Activated CD4-positive, alpha-beta T cell treated with anti-CD3 and anti-CD28 coated beads, Interleukin-2, amount 10 ng/mL, durations not matched to agents 7 days and 5 days (primary cell): ENCODE measurements at places on chromosomes 12 and 14. TPM values are rescaled to one million over a fixed set of nuclear protein-coding genes. Genes with fewer than 3 reads are reported as not detected.

Gene DPPA3
- not detected for total RNA-seq

Gene MYF6
- total RNA-seq, result not detected

Gene GNB3
- total RNA-seq, result not detected

Gene FOXM1
- total RNA-seq, result 119 TPM

Gene FGF6
- total RNA-seq, result not detected

Gene LUM
- total RNA-seq, result not detected

Gene SPATA7
- 4.4 TPM for total RNA-seq

Gene SLC5A8
- total RNA-seq, result not detected

Gene RNF212B
- not detected for total RNA-seq

DNA sequence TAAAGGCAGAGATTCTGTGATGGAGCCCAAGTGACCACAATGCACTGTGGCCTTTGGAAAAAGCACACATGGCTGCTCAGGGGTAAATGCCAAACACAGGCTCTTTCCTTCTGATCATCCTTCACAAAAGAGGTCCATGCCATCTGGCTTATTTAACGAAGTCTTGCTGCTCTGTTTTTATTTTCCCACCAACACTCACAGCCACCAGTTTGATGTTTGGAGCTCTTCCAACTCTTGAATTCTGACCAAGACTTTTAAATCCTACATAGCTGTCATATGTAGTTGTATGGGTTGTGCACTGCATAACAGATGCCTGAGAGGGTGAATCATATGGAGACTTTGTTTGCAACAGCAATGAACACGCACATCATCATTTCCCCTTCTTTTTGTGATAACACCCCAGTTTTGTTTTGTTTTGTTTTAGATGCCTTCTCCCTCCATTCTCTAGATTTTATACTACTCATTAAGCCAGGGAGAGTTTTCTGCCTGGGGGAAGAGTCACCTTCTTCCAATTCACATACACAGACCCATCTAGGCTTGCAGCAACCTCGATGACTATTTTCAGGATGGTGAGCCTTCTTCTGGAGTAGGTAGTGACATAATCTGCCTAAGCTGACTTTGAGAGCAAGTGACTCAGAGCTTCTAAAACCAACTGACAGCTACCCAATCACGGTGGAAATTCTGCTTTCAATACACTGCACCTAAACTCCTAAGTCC, 145.2 kb upstream of the WSCD2 start:
- no peak overlapping the region for H3K4me3 ChIP-seq
- H3K27me3 ChIP-seq, result peaks cover 10% of the 10 kb centered on the region
- H3K27ac ChIP-seq, result no peak overlapping the region
- no peaks in the 10 kb centered on the region for H3K4me1 ChIP-seq
- H3K36me3 ChIP-seq, result no peaks in the 10 kb centered on the region

GRCh38 chr14:35205737-35206136, 83.4 kb downstream of the PRORP start:
- H3K36me3 ChIP-seq, result peaks cover 9% of the 10 kb centered on the region
- H3K4me3 ChIP-seq, result no peak overlapping the region
- H3K4me1 ChIP-seq, result peaks cover 33% of the 10 kb centered on the region

GRCh38 chr14:101243587-101244338, 317.5 kb upstream of the DIO3 start:
- no peak for DNase-seq
- H3K27me3 ChIP-seq, result no peaks in the 10 kb centered on the region
- no peaks in the 10 kb centered on the region for H3K4me1 ChIP-seq
- no peaks in the 10 kb centered on the region for H3K36me3 ChIP-seq
- H3K4me3 ChIP-seq, result no peak overlapping the region

DNA sequence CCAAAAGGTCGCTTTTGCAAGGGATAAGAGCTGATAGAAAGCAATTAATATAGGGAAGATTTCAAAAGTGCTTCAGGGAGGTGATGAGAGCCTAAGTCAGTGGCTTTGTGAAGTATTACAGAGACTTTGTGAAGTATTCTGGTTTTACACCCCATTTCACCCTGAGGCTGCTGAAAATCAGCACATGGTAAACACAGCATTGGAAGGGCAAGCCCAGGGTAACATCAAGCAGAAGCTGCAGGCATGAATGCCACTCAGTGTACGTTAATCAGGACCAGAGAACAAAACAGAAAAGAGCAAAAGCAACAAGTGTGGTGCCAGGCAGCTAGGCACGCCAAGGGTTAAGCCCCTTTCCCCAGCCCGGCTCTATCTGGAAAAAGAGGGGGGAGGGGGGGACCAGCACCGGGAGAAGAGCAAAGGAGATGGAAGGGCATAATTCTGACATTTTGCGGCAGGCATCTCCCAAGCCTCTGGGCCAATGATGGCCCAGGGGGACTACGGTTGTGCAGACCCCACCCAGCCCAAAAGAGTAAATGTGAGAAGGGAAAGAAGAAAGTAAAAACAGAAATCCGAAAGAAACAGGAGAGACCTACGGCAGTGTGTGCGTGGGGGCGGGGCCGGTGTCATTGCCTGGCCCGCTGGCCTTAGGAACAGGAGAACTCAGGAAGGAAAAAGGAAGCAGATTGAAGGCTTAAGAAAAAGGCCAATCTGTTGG, 58.9 kb downstream of the DHRS2 start:
- H3K4me3 ChIP-seq, result no peak overlapping the region
- no peaks in the 10 kb centered on the region for H3K4me1 ChIP-seq
- H3K27me3 ChIP-seq, result peaks cover 15% of the 10 kb centered on the region
- H3K36me3 ChIP-seq, result no peaks in the 10 kb centered on the region
- no peak for DNase-seq
- H3K27ac ChIP-seq, result no peak overlapping the region

DNA sequence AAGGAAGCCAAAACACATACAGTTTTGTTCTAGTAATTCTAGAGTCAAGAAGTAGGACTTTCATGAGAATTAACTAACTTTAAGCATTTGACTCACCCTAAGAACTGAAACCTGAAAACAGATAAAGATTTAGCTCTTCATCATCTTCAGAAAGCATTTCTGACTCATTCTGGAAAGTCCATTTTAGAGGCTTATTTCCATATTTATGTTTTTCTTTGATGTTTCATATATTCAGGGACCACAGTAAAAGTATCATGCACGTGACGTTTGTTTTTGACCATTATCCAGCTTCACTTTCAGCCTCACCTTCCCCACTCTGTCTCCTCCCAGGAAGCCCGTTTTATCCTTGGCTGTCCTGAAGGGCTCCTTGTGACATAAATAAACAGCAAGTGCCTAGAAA, 79.2 kb downstream of the MDGA2 start:
- no peaks in the 10 kb centered on the region for H3K36me3 ChIP-seq
- no peak overlapping the region for H3K27ac ChIP-seq
- no peak overlapping the region for H3K4me3 ChIP-seq
- H3K4me1 ChIP-seq, result no peaks in the 10 kb centered on the region
- no peak for DNase-seq

GRCh38 chr12:5589054-5589453, 157.1 kb downstream of the NTF3 start:
- H3K36me3 ChIP-seq, result no peaks in the 10 kb centered on the region
- no peak for DNase-seq
- H3K4me3 ChIP-seq, result no peak overlapping the region
- no peaks in the 10 kb centered on the region for H3K4me1 ChIP-seq

DNA sequence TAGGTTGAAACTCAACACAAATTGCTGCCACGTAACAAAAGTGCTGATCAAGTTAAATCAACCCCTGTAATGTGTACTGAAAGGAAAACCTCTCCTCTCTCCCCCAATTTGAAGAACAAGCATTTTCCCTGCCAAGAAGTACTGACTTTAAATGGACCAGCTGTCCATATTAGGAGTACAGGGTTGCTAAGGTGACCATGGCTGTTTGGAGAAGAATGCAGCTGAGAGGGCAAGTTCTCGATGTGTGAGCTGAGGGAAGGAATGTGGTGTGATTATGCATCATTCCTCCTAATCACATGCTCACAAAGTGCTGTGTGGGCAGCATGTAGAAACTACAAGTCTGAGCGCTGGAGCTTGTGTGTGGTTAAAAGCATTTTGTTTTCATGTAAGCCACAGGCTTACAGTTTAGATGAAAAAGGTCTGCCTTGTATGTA, 50.9 kb upstream of the CCT2 start:
- no peak overlapping the region for H3K4me3 ChIP-seq
- peak; percentile 24 for DNase-seq
- H3K27me3 ChIP-seq, result no peaks in the 10 kb centered on the region
- no peak overlapping the region for H3K27ac ChIP-seq
- peaks cover 15% of the 10 kb centered on the region for H3K4me1 ChIP-seq

- H3K27ac ChIP-seq, result no peak overlapping the region
- DNase-seq, result no peak
- no peaks in the 10 kb centered on the region for H3K27me3 ChIP-seq
- H3K4me3 ChIP-seq, result no peak overlapping the region
- no peaks in the 10 kb centered on the region for H3K36me3 ChIP-seq
Measured at GRCh38 chr12:41795051-41795600, 349.5 kb downstream of the GXYLT1 start.

GRCh38 chr12:45730084-45730347, 510 bp downstream of the ARID2 start:
- H3K36me3 ChIP-seq, result peaks cover 39% of the 10 kb centered on the region
- H3K27ac ChIP-seq, result peak overlapping the region; percentile 99
- peaks cover 18% of the 10 kb centered on the region for H3K4me1 ChIP-seq
- peak overlapping the region; percentile 100 for H3K4me3 ChIP-seq

DNA sequence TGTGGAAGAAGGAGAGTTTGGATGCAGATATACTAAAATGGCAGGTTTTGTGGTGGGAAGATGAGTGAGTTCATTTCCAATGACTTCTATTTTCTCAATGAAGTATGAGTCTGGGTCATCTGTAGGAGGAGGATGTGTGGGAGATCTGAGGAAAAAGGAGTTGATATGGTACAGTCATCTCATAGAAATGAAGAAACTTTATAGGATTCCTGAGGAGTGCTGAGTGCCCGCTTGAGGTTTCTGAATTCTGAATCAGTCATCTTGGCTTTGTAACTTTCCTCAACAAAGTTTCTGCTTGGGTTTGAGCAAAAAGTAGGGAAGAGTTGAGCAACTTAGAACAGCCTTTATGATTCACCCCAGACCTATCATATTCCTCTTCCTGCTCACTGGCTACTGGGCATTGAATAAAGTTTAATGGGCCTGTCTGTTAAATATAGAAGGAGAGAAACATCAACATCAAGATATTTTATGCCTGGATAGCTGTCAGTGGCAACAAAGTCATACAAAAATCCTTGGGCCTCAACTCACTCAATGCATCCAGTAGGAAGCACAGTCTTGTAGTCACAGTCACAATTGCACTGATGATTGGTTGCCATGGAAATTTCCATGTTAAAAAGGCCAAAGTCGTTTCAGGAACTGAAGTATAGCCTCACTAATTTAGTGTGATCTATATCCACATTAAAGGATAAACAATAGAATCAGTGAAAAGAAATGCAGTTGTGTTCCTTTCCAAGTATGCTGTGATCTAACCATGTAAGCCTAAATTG, 284.7 kb downstream of the DUSP6 start:
- no peak overlapping the region for H3K4me3 ChIP-seq
- DNase-seq, result no peak
- H3K27me3 ChIP-seq, result no peaks in the 10 kb centered on the region
- H3K4me1 ChIP-seq, result peaks cover 7% of the 10 kb centered on the region
- H3K27ac ChIP-seq, result no peak overlapping the region
- peaks cover 3% of the 10 kb centered on the region for H3K36me3 ChIP-seq

DNA sequence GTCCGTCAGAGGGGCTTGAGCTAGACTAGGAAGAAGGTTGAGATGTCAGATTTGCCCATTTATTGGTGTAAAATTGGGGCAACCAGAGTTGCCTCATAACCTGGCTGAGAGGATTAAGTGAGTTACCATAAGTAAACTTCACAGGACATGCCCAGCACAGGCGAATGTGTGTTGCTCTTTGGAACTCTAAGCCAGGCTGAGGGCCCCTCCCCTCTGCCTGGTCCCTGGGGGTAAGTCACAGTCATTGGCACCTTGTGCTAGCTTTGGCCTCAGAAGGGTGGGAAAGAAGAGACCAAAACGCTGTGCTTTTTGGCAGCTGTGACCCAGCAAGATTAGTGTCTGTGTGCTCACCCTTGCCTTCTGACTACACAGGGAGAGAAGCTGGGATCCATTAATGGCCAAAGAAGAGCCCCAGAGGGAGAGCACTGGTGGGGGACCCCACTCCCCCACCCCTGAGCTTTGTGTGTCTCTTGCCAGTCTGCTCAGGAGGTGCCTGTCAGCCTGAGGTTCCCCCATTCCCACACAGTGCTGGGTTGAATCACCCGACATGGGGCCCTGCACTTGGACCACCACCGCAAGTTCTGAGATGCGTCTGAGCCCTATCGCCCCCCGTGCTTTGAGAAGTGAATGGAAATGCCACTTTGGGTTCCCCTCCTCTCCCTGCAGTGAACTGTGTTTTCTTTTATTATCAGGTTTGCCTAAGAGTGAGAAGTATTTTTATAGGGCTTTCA, 74.1 kb downstream of the CACNA1C start:
- no peak overlapping the region for H3K4me3 ChIP-seq
- H3K27ac ChIP-seq, result no peak overlapping the region
- H3K4me1 ChIP-seq, result no peaks in the 10 kb centered on the region
- H3K27me3 ChIP-seq, result no peaks in the 10 kb centered on the region
- no peak for DNase-seq

DNA sequence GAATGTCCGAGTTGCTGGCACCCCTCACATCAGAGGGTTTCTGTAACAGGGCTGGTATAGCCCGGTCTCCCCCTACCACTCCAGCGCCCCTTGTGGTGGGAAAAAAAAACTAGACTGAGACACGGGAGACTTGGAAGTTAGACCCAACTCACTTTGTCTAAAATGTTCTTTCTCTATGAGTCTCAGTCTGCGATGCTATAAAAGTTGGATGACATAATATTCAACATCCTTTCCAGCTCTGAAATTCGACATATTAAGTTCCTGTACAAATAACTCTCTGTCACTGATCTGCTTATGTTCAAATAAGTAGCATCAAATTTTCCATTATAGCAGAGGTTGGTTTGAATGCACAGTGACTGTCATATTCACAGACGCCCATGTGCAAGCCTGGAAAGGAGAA, 25.7 kb upstream of the TC2N start:
- no peak for DNase-seq
- H3K27me3 ChIP-seq, result no peaks in the 10 kb centered on the region
- H3K36me3 ChIP-seq, result peaks cover 6% of the 10 kb centered on the region
- H3K4me1 ChIP-seq, result peaks cover 54% of the 10 kb centered on the region
- H3K4me3 ChIP-seq, result no peak overlapping the region
- H3K27ac ChIP-seq, result no peak overlapping the region

DNA sequence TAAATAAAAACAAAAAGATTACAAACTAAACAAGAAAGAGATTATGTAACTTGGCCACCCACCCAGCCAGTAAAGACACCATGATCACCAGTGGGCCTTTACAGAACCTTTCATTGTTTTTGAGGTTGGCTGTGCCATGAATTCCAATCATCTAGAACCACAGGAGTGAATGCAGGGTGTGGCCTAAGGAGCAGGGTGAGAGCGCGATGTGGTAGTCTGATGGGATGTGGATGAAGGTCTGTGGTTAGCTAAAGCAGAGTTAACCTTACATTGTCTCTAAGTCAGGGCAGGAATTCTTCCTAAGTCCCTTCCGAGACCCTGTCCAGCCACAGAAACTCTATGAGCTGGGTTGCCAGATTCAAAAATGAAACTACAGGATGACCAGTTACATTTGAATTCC, 54.0 kb upstream of the CDKN3 start:
- peaks cover 1% of the 10 kb centered on the region for H3K27me3 ChIP-seq
- no peak for DNase-seq
- no peaks in the 10 kb centered on the region for H3K4me1 ChIP-seq
- H3K36me3 ChIP-seq, result no peaks in the 10 kb centered on the region
